ENCODE measurements at places on chromosomes 5 and 9. TPM values are rescaled to one million over a fixed set of nuclear protein-coding genes. Genes with fewer than 3 reads are reported as not detected.

Gene FBP2
- total RNA-seq, result not detected

Gene GABRA1
- not detected for total RNA-seq

Gene RANBP17
- total RNA-seq, result 18.8 TPM

Gene SLC34A1
- total RNA-seq, result not detected

Gene F12
- total RNA-seq, result not detected

All from esophagus muscularis mucosa (tissue), 4 donors.